GF-D8 (cell line): ENCODE measurements at places on chromosomes 13 and 19.

- DNase-seq, result peak; percentile 75
Observed at GRCh38 chr19:10848230-10848856, at the start of gene C19orf38. Gene C19orf38, plus strand, starts transcription at chr19:10848415. Its CDS starts 94 bp downstream, at chr19:10848509.

DNA sequence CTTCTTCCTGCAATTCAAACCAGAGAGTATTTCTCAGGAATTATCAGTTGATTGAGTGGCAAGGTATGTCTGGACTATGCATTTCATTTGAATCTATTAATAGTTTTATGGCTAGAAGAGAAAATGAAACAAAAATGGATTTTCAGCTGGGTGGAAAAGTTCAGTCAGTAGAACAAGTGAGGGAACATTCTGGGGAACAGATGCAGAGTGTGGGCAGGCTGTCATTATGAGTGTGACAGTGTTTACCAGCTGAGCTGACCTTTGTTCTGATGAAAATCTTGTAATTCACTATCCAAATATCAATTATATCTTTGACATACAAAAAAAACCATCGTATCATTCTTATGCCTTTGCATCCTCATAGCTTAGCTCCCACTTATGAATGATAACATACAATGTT is 2.6 kb upstream of the CLC start:
- no peak for DNase-seq

DNA sequence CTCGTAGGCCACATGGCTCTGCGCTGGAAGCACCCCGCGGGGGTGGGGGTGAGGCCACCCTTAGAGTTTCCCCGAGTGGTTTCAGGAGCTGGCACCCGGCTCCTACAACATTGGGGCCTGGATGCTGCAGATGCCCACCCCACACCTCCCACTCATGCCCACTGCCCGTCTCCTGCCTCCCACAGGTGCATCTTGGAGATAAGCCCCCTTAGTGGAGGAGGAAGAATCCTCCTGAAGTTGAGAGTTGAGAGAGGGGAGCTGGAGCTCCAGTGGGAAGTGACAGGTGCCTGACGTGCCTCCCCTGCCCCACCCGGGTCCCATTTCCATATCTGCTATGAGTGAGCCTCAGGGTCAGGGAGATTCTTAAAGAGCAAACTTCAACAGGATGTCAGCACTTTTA is 341.3 kb downstream of the TEX29 start:
- no peak for DNase-seq

DNA sequence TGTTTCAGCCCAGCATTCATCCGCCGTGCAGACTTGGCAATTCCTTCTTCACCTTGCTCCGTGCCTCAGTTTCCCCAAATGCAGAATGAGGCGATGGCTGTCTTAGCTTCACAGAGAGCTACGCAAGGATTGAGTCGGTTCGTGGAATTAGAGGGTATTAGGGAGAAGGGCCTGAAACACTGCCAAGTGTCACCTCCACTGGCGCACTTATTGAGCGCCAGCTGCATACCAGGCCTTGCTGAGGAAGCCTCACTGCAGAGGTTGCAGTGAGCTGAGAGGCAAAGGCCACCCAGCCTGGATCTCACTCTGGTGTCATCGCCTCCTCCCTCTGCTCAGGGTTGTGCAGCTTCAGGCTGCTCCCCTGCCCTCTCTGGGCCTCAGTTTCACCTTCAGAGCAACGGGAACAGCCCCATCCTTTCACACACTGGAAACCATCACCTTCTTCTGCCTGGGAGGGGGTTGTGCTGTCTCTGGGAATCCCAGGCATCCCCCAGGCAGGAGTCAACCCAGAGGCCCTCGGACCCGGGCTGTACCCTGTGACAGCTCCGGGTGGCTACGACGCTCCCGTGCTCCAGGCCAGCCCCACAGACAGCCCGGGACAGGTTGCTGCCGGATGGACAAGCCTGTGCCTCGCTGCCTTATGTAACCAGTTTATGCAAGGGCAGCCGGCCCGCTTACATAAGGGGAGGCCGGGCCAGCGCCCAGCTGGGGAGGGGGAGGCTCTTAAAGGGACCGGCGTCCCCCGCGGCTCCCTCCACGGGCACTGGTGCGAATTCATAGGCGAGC is 31.9 kb downstream of the NFIC start:
- no peak for DNase-seq

- DNase-seq, result no peak
Observed at GRCh38 chr13:111384441-111385182, 64.2 kb downstream of the TEX29 start.

GRCh38 chr19:16366433-16367260 is 42.0 kb downstream of the KLF2 start:
- DNase-seq, result peak; percentile 75

DNA sequence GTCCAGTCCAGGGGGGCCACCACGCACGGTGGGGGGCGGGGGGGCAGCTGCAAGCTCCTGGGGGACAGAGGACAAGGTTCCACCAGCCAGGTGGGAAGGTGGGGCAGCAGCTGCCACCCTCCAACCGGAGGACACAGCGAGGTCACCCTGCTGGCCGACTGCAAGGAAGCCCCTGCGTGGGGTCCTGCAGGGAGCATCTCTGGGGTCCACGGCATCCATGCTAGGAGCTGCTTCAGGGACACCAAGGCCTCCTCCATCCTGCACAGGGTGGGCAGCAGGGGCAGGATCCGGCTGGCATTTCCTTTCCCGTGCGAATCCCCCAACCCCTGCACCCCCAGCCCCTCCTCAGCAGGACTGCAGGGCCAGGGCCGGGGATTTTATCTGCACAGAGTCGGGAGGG is 8.3 kb upstream of the KLF16 start:
- DNase-seq, result no peak

DNA sequence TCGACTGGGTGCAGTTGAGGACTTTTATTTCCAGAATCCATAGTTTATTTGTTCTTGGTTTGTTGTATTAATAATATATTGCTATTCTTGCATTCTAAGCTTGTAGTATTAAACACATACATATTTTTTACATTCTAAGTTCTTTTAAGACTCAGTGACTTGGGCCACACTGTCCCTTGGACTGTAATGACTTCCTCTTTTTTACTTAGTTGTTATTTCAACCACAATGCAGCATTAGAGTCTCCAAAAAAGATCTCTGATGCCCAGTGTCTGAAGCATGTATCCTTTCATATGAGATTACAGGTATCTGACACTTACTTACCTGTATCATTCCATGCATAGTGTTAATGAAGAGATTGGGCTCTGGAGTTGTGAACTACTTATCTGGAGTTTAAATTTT is 864.9 kb upstream of the PCDH20 start:
- no peak for DNase-seq

DNA sequence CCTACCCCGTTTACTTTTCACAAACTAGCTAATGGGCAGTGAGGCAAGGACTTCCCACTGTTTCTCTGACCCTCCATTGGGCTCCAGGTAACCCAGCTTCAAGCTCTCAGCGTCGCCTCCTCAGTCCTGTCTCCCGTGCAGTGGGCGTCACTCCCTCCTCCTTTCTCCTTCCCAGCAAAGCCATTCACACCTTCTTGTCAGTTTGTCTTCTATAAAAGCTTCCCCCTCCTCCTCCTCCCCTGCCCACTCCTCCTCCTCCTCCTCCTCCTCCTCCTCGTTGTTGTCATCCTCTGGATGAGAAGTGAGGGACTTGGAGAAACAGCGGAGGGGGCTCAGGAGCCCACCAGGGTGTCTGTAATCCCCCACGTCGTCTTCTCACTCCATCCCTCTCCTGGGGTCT is 1.7 kb upstream of the GALP start:
- no peak for DNase-seq

GRCh38 chr19:46014941-46015686 is 7.7 kb downstream of the PGLYRP1 start:
- DNase-seq, result no peak
